ENCODE measurements at places on chromosomes 12 and 14.
A peak's percentile ranks its signal among the peaks of the same experiment; 100 is the strongest.

GRCh38 chr14:37566811-37567371, 28.2 kb downstream of the FOXA1 start:
- DNase-seq: no peak

DNA sequence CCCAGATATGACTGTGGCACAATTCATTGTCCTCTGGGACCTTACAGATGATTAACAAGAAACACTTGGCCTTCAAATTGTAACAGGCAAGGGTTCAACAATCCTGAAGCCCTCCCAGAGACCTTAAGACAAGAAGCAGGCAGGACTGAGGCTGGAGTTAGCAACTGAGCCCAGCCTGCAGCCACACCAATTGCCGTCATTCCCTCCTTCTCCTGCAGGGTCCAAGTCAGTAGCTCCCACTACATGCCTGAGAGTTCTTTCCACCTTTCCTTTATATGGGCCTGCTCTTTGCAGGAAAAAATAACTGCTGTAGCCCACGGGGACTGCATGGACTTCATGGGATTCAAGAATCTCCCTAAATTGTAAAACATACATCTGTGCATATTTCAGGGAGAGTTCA, 2.4 kb upstream of the SERPINA4 start:
- no peak for DNase-seq

DNA sequence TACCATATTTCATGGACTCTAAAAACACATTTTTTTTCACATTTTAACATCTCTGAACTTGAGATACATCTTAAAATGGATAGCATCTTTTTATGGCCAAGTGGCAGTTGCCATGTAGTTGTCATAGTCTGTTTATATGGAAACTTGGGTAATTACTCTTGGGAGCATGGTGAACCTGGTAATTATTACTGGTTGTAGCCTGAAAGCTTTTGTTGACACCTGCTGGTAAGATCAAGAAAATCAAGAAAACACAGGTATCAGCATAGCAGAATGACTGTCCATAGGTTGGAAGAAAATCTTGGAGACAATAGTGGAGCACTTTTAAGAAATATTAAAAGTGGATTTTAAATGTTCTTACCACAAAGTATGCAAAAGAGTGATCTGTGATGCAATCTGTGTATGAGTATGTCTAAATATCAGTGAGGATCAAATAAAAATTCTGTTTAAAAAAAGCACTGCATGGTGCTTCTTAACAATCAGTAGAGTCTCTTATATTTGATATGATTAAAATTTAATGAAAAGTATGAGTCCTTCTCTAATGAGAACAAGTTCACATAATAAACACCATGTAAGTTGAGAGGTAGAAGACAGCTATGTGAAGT, 44.2 kb downstream of the TTC8 start:
- DNase-seq: peak; percentile 52

DNA sequence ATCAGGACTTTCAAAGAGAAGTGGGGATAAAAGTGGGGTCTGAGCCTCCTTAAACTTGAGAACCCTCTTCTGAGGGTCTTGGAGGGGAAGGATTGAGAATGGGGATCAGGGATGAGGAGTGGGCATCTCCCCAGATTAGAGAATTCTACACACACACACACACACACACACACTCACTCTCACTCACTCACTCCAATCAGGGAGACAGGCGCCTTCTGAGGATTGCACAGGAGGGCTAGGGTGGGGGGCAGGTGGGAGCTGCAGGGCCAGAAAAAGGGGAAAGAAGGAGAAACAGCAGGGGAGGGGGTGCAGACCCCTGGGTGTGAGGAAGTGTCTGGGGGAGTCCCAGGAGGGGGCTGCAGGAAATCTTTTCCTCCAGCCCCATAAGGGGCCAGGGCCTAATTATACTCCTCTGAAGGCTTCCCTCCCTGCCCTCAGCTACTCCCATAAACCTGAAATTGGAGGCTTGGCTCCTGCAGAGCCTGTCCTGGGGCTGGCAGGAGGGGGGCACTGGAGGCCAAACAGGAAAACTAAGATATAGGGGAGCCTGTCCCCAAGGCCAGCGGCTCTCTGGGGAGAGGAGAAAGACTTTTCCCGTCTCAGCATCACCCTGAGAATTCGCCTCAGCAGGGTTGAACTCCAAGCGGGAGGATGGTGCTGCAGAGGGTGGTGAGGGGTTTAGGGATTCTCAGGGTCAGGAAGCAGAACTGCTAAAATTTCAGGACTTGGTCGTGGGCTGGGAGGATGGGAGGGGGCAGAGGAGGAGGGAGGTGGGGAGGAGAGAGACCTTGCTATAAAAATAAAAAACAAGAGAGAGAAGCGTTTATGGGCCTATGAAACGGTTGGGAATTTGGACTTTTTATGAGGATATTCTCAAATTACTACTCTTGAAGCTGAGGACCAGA, 1.6 kb downstream of the HOXC9 start:
- no peak for DNase-seq

DNA sequence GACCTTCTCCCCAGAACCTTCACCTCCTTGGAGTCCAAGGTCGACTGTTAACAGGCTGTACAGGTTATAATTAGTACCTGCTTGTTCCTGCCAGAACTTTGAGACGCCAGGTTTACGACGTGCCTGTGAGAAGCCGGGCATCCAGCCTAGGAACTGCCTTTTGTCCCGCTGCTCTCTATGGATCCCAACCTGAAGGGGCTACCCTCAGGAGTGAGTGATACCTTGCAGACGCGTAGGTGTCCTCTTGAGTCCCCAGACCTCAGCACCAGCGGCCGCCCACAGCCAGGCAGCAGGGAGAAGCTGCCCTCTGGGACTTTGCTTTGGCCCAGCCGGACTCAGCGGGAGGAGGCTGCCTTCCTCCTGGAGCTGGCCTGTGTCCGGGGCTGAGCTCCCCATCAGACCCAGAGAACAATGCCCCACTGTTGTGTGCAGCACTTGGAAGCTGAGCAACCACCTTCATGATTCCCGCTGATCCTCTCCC, 16.2 kb downstream of the SYNE3 start:
- DNase-seq: no peak

GRCh38 chr12:108516511-108517275, 1.6 kb downstream of the FICD start:
- DNase-seq: peak; percentile 23
